Renal cortex interstitium (tissue), 15 donors: ENCODE measurements at places on chromosomes 3 and 15. TPM values are rescaled to one million over a fixed set of nuclear protein-coding genes. Genes with fewer than 3 reads are reported as not detected.

The CACNA1D gene
- 12.9 TPM for polyA plus RNA-seq

The GOLGA6L22 gene
- not detected for polyA plus RNA-seq

The CTDSPL gene
- 94.0 TPM for polyA plus RNA-seq

The STRIT1 gene
- polyA plus RNA-seq, result 2.0 TPM

- no peak for DNase-seq
Measured at GRCh38 chr3:40951636-40952035, 247.7 kb upstream of the CTNNB1 start.

- no peak for DNase-seq
Measured at GRCh38 chr3:12706504-12707253, 42.8 kb upstream of the RAF1 start.

- no peak for DNase-seq
Measured at GRCh38 chr15:43511012-43511885, 6.2 kb upstream of the MAP1A start.

DNA sequence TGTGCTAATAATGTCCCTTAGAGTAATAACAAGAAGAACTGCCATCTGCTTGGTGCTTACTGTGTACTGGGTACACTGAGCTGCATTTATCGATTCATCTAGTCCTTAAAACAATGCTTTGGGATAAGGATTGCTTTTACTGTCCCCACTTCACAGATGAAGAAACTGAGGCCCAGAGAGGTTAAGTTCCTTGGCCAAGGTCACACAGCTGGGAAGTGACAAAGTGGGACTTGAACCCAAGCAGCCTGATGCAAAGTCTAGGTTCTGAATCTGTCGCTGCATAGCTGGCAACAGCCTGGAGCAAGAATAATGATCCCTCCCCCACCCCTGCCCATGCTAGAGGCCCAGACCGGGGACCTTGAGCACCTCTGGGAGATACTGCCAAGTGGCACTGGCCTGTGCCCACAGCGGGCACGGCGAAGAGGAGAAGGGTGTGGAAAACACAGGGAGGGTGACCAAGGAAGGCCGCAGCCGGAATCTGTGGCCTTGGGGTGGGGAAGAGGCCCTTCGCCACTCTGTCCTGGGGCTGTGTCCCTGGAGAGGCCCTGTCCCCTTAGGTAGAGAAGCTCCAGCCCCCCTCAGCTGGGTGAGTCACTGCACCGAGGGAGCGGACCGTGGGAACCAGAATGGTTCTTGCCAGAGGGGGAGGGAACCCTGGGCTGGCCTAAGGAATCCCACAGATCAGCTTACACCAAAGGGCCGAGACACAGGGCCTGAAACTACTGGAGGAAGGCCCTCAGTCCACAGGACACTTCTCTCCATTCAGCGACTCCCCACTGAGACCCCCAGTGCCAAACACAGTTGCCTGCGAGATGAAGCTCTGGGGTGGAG lies 3.5 kb downstream of the PLXND1 start:
- no peak for DNase-seq

DNA sequence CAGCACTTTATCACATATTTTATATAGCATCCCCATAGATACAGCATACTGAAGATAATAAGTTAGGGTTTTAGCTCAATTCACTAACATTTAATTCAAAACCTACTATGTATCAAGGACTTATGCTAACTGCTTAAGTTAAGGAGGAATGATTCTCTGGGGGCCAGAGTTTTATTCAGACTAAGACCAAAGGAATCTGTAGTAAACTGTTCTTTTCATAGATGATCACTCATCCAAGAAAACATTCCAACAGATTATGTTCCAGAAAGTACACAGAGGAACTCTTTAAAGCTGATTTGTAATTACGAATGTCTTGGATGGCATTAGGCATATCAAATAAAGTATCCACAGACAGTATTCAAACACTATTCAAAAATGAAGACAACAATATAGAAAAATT lies 226.4 kb downstream of the SCAPER start:
- no peak for DNase-seq

- no peak for DNase-seq
Measured at GRCh38 chr3:177591379-177591778, 394.1 kb upstream of the TBL1XR1 start.

GRCh38 chr3:119457246-119457645 lies 6.2 kb downstream of the TMEM39A start:
- no peak for DNase-seq
